ENCODE measurements at places on chromosomes 2 and 18.

DNA sequence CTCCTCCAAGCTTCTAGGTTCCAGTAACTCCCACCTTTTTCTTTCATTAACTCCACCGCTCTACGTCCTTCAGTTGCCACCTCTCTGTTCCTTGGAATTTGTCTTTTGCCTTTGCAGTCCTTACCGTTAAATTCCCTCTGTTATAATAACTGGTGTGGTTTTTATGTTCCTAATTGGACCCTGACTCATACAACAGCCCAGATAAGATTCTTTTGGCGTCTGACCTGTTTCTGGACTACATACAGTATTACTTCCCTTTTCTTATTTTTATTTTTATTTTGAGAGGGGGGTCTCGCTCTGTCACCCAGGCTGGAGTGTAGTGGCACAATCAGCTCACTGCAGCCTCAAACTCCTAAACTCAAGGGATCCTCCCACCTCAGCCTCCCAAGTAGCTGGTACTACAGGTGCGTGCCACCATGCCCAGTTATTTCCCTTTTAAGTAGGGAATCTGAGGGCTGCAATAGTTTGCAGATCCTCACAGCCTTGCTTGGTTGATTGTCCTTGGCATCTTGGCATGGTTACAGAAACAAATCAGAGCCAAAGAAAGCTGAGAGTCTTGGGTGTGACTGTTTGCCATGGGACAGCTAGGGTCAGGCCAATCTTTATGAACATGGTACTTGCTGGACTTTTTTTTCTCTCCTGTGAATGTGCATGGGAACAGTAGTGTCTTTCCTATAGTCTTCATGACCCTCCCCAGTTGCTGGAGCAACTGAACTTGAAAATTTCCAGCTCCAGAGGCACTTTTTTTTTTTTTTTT, 22.0 kb downstream of the TCF23 start:
- DNase-seq, result no peak

DNA sequence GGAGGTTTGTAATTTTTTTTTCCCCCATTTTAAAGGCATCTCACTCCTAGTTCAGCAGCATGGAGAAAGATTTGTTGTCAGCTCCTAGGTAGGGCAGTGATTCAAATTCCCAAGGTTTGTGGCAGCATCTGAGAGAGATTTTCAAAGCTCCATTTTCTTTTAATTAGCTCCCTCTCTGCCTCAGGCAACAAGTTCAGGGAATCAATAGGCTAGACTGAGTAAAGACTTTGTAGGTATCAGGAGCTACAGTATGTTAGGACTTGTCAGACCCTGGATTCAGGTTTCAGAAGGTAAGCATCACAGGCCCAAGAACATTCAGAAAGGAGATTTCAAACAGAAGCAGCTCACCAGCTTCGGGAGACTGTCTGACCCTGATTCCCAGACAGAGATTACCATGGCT, 273.3 kb upstream of the ERBB4 start:
- no peak for DNase-seq

DNA sequence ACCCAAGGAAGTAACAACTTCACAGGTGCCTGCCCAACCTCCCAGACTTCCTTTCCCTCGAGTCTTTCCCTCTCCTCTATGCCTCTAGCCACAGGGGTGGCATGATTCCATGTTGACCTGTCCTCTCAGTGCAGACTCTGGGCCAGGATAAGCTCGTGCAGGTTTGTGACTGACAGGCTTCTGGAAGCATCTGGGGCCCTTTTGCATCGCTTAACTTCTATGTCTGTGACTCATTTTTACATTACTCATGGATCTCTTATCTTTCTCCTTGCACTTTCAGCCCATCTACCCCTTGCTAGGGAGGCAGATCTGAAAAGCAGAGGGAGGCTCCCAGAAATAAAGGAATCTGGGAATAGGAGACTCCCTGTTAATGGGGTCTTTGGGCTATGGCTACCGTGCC, 98.5 kb upstream of the RIOK3 start:
- DNase-seq, result no peak

DNA sequence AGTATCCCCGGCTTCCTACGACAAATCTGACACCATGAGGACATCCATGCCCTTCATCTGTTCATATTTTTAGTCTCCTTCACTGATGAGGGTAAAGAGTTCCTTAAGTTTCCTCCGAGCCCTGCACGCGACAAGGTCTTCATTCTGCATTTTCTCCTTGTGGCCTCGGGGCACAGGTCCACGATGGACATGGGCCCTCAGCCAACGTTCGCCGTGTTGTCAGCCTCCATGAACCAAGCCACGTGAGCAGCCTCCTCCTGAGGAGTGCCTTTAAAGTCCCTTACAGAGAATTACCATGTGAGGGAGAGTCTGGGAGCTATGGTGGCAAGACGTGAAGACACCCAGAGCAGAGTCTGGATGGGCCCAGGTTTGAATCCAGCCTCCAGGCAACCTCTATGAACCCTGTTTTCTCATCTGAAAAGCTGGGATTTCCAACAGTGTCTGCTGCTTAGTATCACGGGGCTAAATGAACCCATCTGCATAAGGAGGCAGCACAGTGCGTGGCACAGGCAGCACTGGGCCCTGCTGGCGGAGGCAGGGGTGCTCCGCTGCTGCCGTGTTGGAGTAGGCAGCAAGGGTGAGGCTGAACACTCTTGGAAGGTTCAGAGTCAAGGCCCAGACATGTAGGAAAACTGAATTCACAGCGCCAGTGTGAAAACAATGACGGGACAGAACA, 54.1 kb downstream of the EIPR1 start:
- DNase-seq, result no peak

DNA sequence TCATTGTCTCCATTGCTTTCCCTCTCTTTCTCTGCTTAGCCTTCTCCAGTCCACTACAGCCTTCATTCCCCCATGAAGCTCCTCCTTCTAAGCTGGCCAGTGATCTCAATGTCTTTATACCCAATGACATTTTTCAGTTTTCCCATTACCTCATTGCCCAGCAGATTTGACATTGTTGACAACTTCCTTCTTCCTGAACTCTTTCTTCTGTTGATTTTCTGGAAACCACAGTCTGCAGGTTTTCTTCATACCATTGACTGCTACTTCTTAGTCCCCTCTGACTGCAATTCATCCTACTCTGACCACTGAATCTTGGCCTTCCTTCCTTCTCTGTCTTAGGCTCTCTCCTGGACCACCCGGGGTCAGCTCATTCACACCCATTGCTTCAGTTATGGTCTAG, 22.9 kb upstream of the SPP2 start:
- DNase-seq, result no peak

- peak; percentile 47 for DNase-seq
Measured at GRCh38 chr2:191845248-191845715, 1.6 kb downstream of the CAVIN2 start.

DNA sequence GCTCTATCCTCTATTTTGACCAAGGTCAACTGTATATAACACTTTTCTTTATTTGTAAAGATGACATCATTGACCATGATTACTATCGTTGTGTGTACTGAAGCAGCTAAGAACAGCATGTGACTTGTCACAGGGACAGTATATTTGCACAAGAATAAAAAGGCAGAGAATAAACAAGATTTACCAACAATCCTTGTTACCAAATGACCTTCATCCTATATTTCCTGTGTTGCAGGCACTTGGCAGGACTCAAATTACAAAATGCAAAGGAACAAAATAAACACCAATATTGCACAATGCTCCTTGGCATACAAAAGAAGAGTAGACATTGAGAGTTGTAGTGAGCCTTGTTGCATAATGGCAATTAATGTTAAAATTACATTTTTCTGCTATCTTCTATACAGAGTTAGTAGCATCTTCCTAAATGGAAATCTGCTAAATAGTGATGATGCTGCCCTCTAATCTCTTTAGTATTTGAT, 61.8 kb downstream of the RFTN2 start:
- DNase-seq, result no peak

GRCh38 chr2:11773747-11774525, 27.5 kb downstream of the LPIN1 start:
- DNase-seq, result no peak

- no peak for DNase-seq
Measured at GRCh38 chr2:97900806-97901205, 94.9 kb downstream of the TMEM131 start.

DNA sequence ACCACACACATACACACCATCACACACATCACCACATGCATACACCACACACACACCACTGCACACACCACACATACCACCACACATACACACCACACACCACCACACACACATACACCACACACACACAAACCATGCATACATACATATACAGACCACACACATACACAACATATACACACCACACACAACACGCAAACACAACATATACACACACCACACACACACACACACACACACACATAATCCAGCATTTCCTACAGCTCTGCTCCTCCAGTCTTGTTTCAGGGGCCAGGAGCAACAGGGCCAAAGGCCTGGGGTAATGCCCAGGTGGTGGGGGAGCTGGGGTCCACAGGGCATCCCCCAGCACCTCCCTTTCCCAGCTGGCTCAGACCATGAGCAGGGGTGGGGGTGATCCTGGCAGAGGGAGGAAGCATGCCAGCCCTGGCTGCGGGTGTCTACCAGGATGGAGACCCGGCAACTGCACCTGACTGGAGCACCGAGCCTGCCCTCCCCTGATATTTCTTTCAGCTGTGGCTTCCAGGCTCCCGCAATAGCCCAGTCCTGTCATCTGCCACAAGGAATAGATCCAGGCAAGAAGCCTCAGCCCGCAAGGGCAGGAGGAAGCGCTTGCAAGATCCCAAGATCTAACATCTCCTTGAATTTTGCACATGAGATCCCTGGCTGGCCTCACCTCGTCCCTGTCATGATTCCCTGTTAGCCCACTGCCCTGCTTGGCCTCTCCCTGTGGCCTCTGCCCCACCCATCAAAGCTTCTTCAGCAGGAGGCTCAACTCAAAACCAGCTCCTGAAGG, 196.9 kb downstream of the TNS1 start:
- DNase-seq, result no peak

- DNase-seq, result no peak
Measured at GRCh38 chr2:160213511-160213910, 13.4 kb upstream of the ITGB6 start.

GRCh38 chr2:62219407-62220159, 23.7 kb downstream of the B3GNT2 start:
- DNase-seq, result no peak
